ENCODE measurements at places on chromosomes 3 and 15.

DNA sequence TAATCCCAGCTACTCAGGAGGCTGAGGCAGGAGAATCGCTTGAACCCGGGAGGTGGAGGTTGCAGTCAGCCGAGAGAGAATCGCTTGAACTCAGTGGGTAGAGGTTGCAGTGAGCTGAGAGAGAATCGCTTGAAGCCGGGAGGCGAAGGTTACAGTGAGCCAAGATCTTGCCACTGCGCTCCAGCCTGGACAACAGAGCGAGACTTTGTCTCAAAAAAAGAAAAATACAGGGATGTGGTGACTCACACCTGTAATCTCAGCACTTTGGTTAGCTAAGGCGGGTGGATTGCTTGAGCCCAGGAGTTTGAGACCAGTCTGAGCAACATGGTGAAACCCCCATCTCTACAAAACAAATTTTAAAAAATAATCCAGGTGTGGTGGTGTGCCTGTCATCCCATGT is 26.8 kb downstream of the UBE2E1 start:
- no peak for DNase-seq

GRCh38 chr3:160330690-160331089 is 68.3 kb downstream of the IFT80 start:
- no peak for DNase-seq

- DNase-seq, result no peak
Measured at GRCh38 chr15:49387471-49387870, 35.6 kb upstream of the FGF7 start.

- no peak for DNase-seq
Measured at GRCh38 chr3:171266740-171267073, 193.5 kb downstream of the TNIK start.

DNA sequence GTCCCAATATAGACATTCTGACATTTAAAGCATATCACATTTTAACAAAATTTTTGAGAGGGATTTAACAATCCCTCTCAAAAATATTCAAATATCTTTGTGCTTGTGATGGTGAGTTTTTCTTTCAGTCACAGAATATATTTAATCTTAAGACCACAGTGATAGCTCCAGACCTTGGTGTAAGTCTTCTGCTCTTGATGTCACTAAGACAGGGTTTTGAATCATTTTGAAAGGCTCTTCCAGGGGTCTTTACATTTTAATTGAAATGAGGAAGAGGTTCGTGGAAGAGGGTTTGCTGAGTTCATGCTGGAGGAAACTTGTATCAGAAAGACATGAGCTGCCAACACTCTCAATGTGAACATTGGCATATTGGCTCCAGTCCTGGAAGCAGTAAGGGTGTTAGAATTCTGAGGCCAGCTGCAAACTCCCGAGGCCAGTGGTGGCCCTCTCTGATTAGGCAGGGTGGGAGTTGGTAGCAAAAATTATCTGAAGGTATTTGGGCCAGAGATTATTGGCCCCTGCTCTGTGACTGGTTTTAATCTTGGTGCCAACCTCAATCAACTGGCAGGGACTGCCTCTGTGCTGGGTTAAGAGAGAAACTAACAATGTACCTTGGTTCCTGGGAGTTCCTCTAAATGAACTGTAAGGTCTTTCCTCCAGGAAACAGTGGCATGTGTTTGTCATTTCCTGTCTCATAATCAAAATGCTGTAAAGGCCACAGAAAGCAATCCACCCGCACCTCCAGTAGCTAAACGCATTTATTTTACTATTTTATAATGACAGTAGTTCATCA is 5.3 kb downstream of the POU1F1 start:
- DNase-seq, result no peak

DNA sequence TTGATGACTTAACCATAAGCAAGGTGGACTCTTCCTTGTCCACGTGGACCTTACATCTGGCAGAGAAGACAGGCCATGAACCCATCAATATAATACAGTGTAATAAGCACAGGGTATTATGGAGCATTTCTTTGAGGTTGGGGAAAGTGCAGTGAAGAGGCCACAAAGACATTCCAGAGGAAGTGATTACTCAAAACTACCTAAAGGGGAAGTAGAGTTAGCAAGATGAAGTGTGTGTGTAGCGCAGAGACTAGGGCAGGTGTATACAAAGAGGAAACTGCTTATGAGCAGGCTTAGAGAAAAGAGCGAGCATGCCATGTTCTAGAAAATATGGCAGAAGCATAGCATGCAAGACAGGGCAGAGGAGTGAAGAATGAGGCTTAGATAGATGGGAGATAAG is 17.9 kb downstream of the CP start:
- DNase-seq, result no peak

DNA sequence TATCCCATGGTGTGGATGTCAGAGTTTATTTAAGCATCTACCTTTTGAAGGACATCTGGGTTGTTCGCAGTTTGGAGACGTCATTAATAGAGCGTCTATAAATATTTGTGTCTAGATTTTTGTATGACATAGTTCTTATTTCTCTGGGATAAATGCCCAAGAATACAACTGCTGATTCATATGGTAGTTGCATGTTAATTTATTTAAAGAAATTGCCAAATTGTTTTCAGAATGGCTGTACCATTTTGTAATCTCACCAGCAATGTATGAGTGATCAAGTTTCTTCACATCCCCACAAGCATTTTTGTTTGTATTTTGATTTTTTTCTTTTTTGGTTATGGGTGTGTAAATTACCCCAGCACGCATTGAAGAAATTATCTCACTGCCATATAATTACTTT is 656.9 kb downstream of the NTRK3 start:
- DNase-seq, result no peak

- no peak for DNase-seq
Measured at GRCh38 chr3:50232303-50232702, 3.7 kb upstream of the GNAI2 start.

DNA sequence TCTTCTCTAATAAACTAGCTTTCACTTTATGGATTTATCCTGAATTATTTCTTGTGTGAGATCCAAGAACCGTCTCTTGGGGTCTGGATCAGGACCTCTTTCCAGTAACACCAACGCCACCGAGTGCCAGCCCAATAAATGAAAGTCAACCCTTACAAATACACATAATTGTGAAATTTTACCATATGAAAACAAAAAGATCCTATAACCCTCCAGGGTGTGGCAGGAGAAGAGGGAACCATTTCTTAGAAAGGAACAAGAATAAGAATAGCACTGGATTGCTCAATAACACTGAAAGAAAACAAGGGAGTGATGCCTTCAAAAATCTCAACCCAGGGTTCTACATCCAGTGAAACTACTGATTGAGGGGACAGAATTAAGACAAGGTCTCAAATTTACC is 51.6 kb upstream of the ACKR4 start:
- no peak for DNase-seq

GRCh38 chr15:64521726-64522164 is 61.4 kb downstream of the ZNF609 start:
- peak; percentile 89 for DNase-seq

DNA sequence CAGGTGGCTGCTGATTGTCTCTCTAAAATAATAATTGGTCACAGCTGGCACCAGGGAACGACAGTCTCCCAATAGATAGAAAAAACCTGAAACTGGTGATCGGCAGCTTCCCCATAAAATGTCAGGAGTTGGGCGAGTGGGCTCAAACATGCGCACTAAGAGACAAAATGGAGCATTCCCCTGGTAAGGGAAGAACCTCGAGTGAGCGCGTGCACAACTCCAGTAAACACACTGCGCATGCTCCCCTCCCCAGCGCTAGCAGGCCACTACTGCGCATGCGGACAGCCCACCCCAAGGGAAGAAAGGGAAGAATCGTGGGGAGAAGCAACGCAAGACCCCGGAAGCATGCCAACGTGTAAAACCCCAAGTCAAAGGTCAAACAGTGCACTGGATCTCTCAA is 7.7 kb upstream of the STARD5 start:
- DNase-seq, result no peak

DNA sequence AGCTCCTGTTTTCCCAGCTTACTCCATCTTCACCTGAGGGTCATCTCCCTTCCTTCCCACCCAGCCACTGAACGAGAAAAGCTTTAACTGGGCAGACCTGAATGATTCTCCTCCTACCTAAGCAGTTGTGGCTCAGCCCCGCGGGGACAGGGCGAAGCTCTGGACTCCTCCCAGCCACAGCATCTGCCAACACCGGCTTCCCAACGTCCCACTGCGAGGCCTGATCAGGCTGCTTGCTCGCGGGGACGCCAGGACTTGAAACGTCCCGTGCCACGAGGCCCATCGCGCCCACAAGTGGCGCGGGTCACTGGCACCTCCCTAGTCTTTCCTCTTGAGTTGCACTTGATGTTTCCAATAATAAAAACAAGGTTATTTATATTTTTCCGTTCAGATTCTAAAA is at the start of gene SPATA16:
TSS of gene SPATA16 (minus strand) at position 250 of the 400 bp plus-strand sequence. CDS start 23,504 bp downstream, outside the sequence.
- no peak for DNase-seq

- no peak for DNase-seq
Measured at GRCh38 chr15:77737238-77738037, 104.7 kb upstream of the LINGO1 start.

DNA sequence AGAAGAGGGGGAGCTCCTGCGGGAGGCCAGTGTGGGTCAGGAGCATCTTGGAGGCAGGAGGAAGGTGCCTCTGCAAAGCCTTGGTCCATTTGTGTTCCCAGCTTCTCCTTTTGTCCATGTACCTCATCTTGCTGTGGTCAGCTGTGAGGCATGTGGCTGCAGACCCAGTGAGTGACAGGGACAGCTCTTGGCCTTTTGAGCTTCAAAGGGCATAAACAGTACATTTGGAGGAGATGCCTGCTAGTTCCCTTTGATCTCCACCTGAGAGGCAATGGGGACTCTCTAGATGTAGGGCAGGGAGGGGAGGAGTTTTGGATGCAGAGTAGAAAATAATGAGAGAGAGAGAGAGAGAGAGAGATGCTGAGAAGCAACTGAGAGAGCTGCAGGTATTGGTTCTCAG is 270.0 kb downstream of the TLE3 start:
- DNase-seq, result no peak

GRCh38 chr15:71154607-71155200 is 39.4 kb downstream of the THSD4 start:
- DNase-seq, result no peak

- no peak for DNase-seq
Measured at GRCh38 chr3:125238759-125239158, 26.2 kb upstream of the SLC12A8 start.

GRCh38 chr3:52442409-52443267 is 2.3 kb downstream of the SEMA3G start:
- no peak for DNase-seq

DNA sequence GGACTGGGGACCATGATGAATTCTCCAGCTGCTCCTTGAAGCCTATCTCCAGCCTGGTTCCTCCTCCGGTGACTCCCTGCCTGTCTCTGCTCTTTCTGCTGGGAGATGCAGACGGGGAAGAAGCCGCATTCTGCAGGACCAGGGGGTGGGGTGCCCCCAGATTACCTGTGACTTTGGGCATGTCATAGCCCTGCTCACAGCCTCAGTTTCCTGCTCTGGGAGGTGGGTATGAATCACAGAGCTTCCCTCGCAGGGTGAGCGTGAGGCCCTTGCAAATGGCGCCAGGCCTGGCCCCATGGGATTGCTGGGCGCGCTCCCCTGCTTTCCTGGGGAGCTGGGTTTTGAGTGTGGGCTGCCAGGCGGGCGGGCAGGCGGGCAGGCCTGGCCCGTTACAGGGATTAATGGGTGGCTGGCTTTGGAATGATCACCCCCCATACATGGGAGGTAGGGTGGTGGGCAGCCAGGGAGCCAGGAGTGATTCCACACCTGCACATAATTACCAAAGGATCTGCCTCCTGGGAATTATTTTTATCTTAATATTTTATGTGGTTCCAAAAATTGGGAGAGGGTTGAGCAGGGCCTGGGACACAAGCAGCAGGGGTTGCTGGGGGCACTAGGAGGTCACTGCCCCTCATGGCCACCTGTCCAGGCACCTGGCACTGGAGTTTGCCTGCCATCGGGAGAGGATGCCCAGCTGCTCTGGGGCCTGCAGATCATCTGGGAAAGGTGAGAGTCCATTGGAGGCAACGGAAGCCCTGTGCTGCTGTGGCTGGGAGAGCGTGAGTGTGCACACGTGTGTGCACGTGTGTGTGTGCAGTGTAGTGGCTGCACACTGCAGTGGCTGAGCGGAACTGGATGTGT is 106.8 kb downstream of the WNT7A start:
- no peak for DNase-seq

- no peak for DNase-seq
Measured at GRCh38 chr3:66497985-66498671, 2.7 kb downstream of the LRIG1 start.

- no peak for DNase-seq
Measured at GRCh38 chr15:52357949-52358348, 62.3 kb upstream of the MYO5C start.

- DNase-seq, result no peak
Measured at GRCh38 chr3:37986479-37987314, 3.9 kb upstream of the VILL start.

- DNase-seq, result no peak
Measured at GRCh38 chr3:174957551-174958001, 98.4 kb downstream of the NAALADL2 start.

DNA sequence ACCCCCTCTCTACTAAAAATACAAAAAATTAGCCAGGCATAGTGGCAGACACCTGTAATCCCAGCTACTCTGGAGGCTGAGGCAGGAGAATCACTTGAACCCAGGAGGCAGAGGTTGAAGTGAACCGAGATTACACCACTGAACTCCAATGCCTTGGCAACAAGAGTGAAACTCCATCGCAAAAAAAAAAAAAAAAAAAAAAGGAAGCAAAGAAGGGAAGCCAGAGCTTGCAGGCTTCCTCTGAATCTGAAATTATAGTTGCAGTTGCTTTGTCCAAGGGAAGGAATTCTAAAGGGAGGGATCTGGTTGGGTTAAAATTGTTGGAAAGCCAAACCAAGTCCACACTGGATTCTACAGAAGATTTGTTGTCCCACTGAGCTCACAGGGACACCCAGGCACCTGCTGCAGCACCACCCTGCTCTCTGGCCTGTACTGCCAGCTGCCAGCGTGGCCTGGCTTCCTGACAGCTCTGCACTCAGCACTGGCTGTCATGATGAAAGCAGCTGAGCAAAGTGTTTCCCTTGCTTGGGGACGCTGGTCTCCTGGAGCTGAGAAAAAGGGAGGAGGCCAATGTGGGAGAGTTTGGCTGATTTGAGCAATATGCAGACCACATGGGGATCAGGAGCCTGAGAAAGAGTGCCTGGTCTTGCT is 88.8 kb upstream of the HES1 start:
- peak; percentile 40 for DNase-seq

DNA sequence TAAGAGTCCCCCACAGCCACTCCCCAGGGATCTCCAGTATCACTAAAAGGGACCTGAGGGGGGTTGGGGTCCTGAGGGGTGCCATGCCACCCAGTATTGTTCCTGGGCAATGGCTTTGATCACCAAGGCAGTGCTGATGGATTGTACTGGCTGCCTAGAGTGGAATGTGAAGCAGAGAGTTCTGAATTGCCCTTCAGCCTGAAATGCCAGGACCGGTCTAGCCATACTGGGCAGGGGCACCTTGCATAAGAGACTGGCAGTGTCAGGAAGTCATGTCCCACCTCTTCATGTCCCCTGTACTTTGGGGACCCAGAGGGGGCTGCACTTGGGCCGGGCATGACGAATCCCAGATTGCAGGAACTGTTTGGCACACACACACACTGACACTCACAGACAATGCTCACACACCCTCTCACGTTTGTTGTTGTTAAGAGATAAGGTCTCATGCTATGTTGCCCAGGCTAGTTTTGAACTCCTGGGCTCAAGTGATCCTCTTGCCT is 4.5 kb upstream of the TKT start:
- no peak for DNase-seq
